ENCODE measurements at places on chromosomes 3 and 15.
A peak's percentile ranks its signal among the peaks of the same experiment; 100 is the strongest.

GRCh38 chr3:16297997-16298885, 33.2 kb downstream of the OXNAD1 start:
- DNase-seq = no peak

- DNase-seq = no peak
Observed at GRCh38 chr3:36206956-36207580, 173.2 kb upstream of the STAC start.

- DNase-seq = peak; percentile 60
Observed at GRCh38 chr3:128336337-128337156, 130.1 kb downstream of the DNAJB8 start.

- no peak for DNase-seq
Observed at GRCh38 chr3:12998648-12999047, 74.6 kb downstream of the IQSEC1 start.

GRCh38 chr3:176663837-176664831, 533.1 kb downstream of the TBL1XR1 start:
- DNase-seq = no peak

DNA sequence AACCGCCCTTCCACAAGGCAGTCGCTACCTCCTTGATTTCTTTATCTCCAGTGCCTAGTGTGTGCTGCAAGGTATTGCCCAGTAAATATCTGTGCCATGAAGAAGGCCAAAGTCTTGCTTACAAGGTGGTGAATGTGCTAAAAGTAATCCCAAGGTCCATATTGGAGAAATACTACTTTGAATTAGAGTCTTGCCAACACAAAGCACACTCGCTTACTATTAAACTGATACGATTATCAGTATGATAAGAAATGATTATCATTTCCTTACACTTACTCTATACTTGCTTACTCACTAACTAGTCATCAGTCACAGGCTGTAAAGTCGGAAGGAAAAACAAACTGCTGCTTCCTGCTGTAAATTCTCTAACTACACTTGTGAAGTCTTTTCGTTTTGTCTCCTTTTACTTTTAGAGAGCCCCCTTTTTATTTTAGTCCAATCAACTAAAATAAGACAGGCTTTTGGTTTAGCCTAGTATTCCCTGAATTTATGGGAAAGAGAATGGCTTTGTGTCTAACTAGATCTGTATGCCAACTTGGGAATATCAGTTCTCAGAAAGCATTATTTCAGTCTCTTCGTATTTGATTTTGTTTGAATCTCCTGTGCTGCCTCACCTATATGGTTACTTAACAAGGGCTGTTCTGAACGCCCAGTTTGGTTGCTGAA, 107.1 kb upstream of the TSC22D2 start:
- DNase-seq = no peak

- no peak for DNase-seq
Observed at GRCh38 chr3:17738921-17739320, 3.5 kb downstream of the TBC1D5 start.

DNA sequence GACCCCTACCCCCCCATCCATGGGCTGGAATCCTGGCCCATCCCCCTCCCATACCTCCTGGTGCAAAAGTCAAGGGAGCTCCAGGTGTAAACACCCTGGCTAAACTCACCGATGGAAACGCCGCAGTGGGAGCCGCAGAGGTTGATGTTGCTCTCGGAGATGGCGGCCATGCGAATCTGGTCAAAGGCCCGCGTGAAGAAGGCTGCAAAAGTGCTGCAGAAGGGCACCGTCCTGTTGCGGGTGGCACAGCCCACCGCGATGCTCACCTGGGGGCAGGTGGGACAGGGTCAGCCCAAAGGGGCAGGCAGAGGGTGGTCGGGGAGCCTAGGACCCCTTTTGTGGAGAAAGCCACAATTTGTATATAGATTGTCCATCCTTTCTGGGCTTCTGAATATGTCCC, 26.7 kb downstream of the TKT start:
- peak; percentile 73 for DNase-seq
